ENCODE measurements at places on chromosomes 16 and 17.

DNA sequence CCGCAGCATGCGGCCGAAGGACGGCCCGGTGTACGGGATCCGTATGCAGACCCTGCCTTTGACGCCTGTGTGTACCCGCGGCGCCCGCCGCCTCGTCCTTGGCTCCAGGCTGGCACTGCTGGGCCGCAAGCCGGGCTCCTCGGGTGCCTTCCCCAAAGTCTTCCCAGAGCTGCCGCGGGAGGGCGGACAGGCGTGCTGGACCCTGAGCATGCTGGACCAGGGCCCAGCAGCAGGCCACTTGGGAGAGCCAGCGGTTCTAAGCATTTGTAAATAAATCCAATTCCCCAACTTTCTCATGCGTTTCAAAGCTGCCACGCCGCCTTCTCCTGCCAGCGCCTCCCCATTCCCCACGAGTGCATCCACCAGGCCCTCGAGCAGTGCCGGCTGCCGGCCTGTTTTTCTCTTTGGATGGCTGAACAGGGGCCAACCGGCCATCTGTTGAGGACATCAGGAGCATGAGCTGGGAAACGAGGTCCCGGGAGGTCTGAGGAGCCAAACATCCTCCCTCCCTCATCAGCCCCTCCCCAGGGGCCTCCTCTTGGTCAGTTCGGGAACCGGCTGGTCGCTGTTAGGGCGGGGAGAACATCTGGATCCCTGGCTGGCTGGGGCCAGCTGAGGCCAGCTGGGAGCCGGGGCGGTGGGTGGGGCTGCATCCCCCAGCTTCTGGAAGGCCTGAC is 20.5 kb upstream of the PABPN1L start:
- no peak for DNase-seq

- DNase-seq = no peak
These were observed 94.4 kb upstream of the CPHXL start for GRCh38 chr16:75820672-75821071.

DNA sequence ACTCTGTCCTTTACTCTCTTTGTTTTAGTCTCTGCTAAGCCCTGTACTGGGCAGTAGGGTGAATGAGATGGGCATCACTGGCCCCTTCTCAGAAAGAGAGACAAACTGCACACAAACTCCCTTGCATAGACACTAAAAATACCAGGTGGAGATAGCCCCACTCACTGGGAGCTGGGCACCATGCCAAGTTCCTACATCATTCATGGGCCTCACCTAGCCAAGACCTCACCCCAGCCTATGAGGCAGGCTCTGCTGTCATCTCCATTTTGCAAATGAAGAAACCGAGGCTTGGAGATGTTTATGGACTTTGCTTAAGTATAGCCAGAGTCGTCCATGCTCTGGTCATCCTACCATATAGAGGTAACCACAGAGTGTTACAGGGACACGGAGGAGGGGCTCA is 499.8 kb upstream of the CDH11 start:
- no peak for DNase-seq

- no peak for DNase-seq
These were observed 618 bp downstream of the RUSF1 start for GRCh38 chr16:31507617-31507928.

DNA sequence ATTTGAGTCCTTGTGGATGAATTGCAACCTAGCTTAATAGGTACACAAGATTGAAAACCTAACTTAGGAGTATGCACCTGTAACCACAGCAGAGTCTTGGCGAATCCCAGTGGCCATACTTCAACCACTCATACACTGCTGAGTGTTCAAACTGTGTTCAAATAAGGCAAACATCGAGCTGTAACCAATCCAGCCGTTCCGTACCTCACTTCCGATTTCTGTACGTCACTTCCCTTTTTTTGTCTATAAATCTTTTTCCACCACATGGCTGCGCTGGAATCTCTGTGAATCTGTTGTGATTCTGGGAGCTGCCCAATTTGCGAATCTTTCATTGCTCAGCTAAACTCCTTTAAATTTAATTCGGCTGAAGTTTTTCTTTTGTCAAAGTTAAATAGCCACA is 190.6 kb downstream of the MAF start:
- no peak for DNase-seq

GRCh38 chr17:1597861-1598342 is 30.7 kb downstream of the SLC43A2 start:
- no peak for DNase-seq

- DNase-seq = no peak
These were observed 39.3 kb downstream of the YPEL2 start for GRCh38 chr17:59370593-59371299.

GRCh38 chr17:80103449-80104085 is 2.2 kb downstream of the GAA start:
- DNase-seq = no peak

DNA sequence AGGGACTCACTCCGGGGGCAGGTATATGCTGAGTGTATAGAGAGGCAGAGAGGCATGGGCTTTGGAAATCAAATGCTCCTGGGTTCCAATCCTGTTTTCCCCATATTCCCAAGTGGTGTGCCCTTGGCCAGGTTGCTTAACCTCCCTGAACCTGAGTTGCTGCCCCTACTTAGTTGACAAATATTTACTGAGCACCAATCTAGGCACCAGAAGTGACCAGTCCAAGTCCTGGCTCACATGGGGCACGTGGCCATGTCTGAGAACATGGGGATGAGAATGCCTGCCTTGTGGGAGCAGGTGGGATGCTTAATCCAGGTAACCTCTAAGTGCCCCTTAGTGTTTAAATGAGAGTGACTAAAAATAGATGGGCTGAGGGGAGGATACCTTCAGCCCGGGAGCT is 4.2 kb downstream of the SOCS3 start:
- no peak for DNase-seq

DNA sequence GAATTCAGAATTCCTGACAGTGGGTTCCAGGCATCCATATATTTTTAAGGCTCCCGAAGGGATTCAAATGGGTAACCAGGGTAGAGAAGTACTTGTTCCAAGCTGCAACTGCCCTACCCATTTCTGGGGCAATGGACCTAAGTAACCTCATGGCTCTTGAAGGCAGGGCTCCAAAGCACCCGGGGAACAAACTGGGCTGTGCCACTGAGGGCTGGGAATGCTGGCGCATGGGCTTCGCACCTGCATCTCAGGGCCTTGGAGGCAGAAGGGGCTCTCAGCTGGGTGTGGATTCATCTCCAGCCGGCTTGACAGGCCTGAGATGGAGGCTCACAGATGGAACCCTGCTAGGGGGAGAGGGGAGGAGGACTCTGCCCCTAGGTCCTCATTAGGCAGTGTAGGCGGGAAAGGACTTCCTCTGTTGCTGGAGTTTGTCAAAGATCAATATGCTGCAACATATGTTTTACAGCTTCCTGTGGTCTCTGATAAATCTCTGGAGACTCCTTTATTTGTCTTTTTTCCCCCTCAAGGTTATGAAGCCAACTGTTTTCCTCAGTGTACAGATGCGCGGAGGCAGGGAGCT is 232.3 kb upstream of the NLRP1 start:
- DNase-seq = no peak

DNA sequence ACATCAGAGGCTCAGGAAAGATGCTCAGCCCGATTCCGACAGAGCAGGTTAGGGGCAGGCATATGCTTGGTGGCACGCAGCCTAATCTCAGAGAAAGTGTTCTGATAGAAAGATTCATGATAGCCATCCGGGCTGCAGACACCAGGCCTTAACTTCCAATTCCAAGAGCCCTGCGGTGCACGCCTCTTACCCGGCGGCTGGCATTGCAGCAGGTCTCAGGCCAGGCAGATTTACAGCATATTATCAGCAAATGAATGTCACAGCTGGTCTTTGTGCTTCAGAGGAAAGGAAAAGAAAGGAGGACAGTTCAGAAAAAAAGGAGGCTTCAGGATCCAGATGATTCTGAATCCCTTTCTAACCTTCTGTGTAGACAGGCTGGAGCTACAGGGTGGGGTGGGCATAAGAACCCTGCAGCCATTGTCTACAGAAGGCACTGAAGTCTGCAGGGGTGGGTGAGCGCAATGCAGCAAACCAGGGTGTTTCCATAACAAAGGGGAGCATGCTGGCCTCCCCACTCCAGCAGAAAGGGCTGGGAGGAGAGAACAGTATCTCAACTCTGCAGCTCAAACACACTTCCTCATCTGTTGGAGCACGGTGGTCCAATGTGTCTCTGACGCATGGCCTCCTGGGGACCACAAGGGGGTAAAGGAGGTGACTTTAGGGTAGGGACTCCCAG is 277.4 kb upstream of the XYLT1 start:
- no peak for DNase-seq

DNA sequence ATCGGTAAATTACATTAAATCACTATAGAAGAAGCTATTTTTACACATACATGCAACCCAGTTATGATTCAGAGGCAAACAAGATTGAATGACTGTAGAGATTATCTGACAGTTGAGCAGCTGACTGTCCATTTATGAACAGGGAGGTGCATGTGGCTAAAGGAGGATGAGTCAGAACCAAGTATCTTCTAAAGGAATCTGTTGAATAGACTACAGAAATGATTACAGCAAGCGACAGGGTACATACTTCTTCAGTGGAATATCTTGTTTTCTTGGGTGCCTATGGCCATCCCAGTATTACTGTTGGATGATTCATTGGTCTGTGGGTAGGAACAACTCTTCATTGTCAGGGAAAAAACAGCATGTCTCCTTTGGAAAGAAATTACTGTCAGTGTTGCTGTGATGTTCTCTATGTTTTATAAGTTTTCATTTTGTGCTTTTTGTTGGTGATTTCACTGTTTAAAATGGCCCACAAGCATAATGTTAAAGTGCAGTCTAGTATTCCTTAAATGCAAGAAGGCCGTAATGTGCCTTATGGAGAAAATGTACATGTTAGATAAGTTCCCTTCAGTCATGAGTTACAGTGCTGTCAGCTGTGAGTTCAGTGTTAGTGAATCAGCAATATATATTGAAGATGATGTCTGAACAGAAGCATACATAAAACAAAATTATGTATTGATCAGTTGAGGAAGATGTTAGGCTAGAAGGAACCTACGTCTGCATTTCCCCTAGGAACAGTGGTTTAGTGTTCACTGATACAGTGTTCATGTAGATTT is 27.0 kb downstream of the CBFB start:
- DNase-seq = no peak

DNA sequence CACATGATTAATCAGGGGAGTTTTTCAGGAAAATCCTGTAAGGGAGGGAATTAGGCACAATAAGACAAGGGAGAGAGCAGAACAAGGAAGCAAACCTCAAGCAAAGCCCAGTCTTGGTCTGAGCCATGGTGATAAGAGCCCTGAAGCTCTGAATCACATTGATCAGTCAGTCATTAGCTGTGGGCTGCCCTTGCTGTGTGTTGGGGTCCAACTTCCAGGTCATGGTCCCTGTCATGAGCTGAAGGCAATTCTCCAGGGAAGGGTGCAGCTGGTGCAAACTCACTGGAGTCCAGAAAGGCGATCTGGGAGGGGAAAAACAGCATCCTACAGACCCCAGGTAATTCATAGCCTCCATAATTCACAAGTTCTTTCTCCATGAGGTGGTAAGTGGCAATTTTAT is 89.9 kb downstream of the CYLD start:
- DNase-seq = no peak

DNA sequence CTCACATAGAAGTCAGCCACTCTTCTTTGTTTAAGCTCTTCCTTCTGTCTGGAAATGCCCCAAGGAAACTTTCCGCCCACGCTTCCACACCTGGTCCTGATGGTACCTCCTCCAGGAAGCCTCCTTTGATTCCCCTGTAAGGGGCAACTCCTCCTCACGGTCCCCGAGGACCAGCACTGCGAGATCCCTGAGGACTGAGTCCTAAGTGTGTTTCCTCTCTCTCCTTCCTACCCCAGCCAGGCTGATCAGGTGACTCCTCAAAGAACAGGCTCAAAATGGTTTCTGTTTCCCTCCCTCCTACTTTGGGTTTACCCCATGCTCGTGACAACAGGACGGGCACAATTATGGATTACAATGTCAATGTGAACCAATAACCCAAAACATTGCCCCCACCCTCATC is 63.0 kb upstream of the MED9 start:
- DNase-seq = no peak

GRCh38 chr16:89855301-89855945 is 18.0 kb upstream of the TCF25 start:
- DNase-seq = no peak

DNA sequence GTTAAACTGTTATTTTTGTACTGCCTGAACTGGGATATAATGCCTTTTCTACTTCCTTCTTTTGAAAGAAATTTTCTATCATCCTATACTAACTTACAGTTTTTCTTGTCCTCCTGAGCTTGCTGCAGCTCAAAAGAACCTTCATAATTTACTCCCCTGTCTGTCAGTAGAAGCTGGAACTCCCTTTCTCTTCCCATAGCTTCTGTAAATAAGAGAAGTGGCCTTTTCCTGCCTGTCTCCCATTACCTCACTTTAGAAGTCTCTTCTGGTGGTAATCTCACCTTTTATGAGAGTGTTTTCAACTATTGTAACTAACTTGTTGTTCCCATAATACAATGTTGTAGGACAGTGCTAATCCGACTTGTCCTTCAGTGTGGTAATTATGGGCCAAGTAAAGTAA is 246.7 kb upstream of the TBX2 start:
- DNase-seq = no peak

- DNase-seq = no peak
These were observed 94.2 kb upstream of the HSBP1 start for GRCh38 chr16:83713597-83713996.

- no peak for DNase-seq
These were observed 16.6 kb downstream of the TBC1D16 start for GRCh38 chr17:80018917-80019651.

GRCh38 chr17:47281216-47281615 is 27.6 kb downstream of the ITGB3 start:
- DNase-seq = no peak

DNA sequence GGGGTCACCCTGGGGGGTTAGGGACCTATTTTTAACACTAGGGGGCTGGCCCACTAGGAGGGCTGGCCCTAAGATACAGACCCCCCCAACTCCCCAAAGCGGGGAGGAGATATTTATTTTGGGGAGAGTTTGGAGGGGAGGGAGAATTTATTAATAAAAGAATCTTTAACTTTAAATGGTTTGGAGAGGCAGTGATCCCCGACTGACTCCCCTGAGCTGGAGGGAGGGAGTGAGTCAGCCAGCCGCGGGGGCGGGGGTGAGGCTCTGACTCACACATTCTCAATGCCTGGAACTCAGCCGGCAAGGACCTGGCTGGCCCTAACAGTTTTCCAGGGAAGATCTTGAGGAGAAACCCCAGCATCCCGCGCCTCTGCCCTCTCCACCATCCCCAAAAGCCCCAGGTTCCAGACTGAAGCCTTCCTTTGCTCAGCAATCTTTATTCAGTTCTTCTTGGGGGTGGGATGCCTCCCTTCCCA is 1.5 kb downstream of the HCFC1R1 start:
- no peak for DNase-seq

DNA sequence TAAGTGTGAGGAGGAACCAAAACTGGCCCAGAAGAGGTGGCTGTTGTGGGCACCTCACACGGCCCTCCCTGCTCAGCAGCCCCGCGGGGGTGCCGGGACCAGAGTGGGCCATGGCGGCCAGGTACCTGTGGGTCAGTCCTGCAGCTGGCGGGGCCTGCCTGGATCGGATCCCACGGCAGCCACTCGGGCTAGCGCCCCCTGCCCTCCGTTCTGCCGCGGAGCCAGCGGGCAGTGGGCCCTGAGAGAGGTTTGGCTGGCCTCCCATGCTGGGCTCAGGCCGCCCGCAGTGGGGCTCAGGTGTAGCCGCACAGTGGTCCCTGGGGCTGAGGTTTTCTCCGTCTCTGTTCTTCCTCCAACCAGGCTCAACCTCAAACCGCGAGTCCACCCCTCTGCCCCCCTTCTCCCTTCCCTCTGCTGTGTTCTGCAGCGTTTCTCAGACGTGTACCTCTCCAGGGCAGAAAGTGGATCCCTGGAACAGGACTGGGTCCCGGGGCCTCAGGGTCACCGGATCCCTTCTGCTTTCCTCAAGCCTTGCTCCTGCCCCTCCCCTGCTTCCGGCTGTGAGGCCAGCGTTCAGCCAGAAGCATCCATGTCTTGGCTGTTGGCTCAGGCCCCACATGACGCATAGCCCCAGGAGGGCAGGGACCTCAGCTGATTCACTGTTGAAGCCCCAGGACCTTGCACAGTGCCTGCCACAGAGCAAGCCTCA is 28.6 kb upstream of the ITGA3 start:
- no peak for DNase-seq
